ELF-1 (cell line): ENCODE measurements at places on chromosomes 1 and 21.

- no peak for DNase-seq
Measured at GRCh38 chr1:204853436-204853835, 17.2 kb upstream of the NFASC start.

DNA sequence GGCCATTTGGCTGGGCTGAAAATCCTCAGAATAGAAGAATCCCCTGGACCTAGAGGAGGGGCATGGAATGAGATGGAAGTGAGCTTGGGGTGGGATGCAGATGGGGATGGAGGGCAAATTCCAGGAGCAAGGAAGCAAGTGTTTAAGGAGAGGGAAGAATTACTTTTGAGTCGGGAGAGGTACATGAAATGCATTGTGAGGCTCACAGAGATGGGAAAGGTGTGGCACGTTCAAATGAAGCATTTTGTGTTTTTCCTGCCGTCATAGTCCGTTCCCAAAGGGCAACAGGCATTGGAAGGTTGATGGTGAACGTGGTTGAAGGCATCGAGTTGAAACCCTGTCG, 30.5 kb downstream of the ATP5PO start:
- no peak for DNase-seq

GRCh38 chr1:41501581-41501980, 17.1 kb upstream of the EDN2 start:
- no peak for DNase-seq

GRCh38 chr21:31557421-31558188, 101.9 kb upstream of the SOD1 start:
- DNase-seq = peak; percentile 83

- no peak for DNase-seq
Measured at GRCh38 chr1:237737448-237737847, 153.3 kb downstream of the ZP4 start.

- DNase-seq = peak; percentile 8
Measured at GRCh38 chr1:34292472-34292871, 115.8 kb downstream of the C1orf94 start.
